Progenitor cell of endocrine pancreas (in vitro differentiated cells): ENCODE measurements at places on chromosomes 1 and 21.

DNA sequence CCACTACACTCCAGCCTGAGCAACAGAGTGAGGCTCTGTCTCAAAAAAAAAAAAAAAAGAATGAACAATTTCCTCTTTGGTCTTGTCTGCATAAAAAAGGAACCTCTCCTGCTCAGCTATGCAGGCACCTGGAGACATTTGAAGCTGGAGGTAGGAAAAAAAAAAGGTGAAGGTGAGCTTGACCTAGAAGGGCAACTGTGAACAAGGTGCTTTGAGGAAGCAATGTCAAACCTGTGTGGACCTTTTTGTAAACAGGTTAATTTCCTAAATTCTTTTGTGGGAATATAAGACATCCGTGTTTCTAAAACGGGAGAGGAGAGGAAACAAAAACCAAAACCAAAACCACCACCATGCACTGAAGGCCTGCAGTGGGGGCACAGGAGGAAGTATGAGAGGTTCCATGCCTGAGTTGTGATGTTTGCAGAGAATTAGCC is 77.5 kb downstream of the SLC45A1 start:
- DNase-seq = no peak

DNA sequence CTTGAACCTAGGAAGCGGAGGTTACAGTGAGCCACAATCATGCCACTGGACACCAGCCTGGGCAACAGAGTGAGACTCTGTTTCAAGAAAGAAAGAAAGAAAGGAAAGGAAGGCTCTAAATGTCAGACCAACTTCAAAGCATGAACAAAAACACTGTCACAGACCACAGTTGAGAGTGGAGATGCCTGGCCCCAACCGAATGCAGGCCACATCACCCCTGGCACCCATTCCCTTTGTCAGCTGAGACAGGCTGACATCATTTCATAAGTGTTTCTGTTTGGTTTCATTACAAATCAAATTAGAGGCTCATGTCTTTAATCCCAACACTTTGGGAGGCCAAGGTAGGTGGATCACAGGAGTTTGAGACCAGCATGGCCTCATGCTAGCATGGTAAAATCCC is 28.6 kb upstream of the NADK start:
- DNase-seq = no peak

GRCh38 chr1:232820431-232820830 is 15.2 kb downstream of the MAP10 start:
- no peak for DNase-seq

GRCh38 chr1:246793356-246793896 is 69.2 kb downstream of the SCCPDH start:
- DNase-seq = no peak

DNA sequence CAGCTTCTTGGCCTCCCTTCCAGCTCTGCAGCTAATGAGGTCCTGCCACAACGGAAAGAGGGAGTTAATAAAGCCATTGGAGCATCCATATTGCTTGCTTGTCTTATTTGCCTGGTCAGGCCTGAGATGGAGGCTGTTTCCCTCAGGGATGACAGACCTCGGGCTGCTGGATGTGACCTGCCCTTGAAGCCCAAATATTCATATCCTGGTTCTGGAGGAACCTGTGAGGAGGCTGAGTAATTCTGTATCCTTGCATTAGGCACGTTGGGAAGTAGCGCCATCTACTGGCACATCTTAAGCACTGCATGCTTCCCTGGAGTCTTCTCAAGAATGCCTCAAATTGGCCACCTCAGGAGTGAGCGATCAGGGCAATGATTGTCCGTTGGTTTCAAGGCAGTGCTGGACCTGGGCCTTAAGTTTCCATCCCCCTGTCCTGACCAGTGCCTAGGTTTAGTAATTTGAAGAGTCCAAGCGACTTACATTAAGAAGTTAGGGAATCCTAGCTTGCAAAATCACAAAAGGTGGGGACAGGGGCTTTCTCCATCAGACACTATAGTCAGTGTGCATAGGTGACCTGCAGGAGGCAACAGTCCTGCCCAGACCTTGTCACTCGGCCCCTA is 13.8 kb upstream of the NASP start:
- DNase-seq = peak; percentile 54

DNA sequence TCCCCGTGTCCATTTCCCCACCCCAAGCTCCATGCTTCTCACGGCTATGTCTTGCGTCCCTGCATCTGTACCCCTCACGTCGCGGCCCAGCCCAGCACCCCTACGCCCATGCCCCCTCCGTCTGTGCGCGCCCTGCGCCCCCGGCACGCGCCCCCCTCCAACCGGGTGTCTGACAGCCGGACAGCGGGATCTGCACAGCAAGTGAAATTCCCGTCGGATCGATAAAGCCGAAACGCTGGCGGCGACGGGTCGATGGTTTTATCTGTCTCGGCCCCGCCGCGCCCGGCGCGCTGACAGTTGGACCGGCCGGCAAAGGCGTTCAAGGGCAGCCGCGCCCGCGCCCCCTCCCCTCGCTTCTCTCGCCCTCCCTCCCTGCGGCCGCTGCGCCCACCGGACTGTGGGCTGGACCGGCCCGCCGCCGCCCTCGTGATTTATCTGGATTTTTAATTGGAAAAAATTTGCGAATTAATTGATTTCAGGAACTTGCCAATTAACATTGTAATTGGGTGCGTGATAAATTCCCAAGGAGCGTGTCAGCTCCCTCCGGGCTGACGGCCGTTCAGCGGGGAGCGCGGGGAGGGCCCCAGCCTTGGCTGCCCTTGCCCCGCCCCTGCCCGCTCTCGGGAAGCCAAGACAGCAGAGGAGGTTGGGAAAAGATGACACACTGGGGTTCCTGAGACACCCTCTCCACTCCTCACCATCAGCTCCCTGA is 57.1 kb downstream of the TMEM53 start:
- peak; percentile 65 for DNase-seq

DNA sequence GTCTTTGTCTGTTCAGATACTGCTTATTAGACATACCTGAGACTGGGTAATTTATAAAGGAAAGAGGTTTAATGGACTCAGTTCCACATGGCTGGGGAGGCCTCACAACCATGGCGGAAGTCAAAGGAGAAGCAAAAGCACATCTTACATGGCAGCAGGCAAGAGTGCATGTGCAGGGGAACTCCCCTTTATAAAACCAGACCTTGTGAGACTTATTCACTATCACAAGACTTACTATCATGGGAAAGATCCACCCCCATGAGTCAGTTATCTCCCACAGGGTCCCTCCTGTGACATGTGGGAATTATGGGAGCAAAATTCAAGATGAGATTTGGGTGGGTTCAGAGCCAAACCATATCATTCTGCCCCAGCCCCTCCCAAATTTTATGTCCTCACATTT is 7.1 kb upstream of the PSMA5 start:
- DNase-seq = no peak

- DNase-seq = no peak
These were observed 145.7 kb upstream of the BARHL2 start for GRCh38 chr1:90862782-90863181.

DNA sequence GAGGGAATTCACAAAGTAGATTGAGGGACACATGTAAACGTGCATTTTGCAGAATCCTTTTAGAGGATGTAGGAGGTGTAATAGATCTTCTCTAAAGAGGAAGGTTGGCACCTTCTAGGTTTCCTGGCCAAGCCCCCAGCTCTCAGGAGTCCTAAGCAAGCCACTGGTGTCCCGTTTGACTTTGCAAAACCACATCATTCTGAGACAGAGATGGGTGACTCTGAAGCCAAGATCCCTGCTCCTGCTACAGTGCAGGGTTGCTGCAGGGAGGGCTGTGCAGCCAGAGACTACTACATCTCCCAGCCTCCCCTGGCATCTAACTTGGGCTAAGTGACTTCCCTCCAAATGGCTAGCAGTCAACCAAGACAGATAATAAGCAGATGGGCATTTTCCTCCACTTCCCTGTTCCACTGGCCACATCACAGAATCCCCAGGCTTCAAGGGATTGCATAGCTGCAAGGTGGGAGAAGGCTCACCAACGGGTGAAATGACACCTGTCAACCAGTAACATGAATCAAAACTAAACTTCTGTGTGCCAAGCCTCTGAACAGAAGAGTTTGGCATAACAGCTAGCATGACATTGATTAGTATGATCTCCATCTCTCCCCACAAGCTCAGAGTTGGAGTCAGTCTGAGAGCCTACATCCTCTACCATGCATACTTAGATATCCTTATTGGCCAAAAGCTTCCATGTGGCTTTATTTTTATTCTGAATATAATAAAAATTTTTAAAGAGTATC is 129.6 kb upstream of the COA6 start:
- DNase-seq = no peak

DNA sequence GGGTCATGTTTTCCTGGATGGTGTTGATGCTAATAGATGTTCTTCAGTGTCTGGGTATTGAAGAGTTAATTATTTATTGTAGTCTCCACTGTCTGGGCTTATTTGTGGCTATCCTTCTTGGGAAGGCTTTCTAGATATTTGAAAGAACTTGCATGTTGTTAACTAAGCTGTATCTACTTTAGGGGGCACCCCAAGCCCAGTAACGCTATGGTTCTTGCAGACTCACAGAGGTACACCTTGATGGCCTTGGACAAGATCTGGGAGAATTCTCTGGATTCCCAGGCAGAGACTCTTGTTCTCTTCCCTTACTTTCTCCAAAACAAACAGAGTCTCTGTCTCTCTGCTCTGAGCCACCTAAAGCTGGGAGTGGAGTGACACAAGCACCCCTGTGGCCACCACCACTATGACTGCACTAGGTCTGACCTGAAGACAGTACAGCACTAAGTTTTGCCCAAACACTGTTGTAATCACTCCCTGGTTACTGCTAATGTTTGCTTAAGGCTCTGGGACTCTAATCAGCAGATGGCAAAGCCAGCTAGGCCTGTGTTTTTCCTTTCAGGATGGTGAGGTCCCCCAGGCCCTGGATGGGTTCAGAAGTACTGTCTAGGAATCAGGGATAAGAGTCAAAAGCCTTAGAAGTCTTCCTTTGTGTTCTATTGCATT is 76.5 kb upstream of the C1orf21 start:
- no peak for DNase-seq

GRCh38 chr1:209896346-209896745 is 41.7 kb upstream of the SYT14 start:
- DNase-seq = no peak

DNA sequence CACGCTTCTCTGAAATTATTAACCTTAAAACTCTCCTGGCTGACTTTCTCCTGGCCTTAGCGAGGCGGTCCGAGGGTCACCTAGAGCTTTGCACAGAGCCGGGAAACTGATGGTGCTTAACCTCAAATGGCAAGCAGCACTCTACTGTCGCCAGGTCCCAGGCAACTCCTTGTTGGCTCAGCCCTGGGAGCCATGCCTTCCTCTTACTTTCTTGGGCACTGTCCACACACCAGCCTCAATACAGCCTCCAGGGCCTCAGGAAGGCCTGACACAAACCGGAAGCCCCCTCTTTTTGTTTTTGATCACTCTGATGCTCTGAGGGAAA is 3.8 kb downstream of the TRABD2B start:
- DNase-seq = no peak

- no peak for DNase-seq
These were observed 18.6 kb upstream of the MYSM1 start for GRCh38 chr1:58718435-58718834.

DNA sequence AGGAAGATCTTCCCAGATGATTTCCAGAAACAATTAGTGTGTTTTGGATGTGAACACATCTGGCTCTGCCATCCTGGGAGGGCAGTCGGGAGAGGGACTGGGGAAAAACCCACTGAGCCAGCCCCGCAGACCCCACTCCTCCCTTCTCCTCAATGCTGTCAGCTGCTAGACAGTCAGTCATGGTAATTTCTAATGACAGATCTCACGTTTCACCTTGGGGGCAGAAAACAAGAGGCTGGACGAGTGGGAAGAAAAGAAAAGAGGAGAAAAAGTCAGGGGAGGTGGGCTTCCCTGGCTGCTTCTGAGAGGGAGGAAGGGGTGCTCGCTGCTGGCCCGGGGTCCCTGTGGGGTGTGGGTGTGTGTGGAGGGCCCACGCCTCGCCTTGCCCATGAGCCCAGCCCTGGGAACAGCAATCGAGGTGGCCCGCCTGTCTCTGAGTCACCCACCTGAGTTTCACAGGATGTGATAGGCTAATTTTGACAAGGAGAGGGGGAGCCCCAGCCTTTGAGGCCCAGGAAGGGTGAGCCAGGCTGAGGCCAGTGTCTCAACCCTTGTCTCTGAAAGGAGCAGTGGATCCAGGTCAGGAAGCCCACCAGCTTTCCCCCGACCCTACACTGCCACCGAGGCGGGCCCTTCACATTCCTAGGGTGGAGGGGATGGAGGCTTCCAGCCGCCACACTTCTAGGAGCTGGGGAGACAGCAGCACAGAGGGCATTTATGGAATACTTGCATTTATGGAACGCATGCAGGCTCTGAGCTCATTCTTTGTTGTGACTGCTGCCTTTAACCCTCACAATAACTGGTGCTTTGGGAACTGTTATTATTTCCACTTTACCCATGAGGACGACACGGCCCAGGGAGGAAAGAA is 49.1 kb upstream of the IFNLR1 start:
- DNase-seq = no peak

- no peak for DNase-seq
These were observed 340.3 kb downstream of the SEC16B start for GRCh38 chr1:177629526-177629925.

DNA sequence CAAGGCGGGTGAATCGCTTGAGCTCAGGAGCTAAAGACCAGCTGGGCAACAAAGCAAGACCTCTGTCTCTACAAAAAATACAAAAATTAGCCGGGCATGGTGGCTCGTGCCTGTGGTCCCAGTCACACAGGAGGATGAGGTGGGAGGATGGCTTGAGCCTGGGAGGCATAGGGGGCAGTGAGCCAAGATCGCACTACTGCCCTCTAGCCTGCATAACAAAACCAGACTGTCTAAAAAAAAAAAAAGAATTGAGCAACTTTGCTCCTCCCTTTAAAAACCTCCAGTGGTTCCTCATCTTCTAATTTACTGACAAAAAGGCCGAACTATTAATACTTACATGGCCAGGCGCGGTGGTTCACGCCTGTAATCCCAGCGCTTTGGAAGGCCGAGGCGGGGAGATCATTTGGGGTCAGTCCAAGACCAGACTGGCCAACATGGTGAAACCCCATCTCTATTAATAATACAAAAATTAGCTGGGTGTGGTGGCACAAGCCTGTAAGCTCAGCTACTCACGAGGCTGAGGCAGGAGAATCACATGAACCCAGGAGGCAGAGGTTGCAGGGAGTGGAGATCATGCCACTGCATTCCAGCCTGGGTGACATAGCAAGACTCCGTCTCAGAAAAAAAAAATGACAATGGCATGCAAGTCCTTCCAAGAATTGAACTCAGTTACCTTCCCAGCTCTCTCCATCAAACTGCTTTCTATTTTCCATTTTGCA is 4.4 kb downstream of the ACBD3 start:
- no peak for DNase-seq

GRCh38 chr21:37751268-37751975 is 164.8 kb downstream of the KCNJ6 start:
- no peak for DNase-seq

DNA sequence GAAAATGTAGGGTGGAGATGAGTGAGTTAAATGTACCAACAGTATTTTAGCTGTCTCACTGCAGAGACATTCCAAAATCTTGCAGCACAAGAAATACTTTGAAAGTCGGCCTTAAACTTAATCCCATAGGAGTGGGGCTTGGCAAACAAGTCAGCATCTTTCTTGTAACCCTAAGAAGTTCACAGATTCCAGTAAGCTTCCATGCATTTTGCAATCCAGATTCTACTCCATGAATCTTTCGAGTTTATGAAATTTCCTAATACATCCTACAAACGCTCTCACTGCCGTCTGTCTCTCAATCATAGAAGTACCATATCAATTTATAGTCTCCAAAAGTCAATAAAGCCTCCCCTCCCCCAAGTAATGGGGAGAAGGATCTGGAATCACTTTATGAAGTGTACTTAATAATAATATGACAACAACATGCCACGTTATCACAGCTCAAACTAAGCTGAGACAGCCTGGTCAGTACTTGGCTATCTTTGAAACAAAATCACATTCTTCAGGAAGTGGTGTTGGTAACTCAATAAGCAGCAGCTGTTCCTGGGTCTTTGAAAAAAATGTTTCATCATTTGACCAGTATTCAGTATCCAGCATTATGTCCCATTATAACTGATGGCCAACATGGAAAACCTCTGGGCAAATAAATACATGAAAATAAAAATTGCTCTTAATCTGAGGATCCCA is 317.4 kb upstream of the RUNX1 start:
- DNase-seq = no peak
